ENCODE measurements at places on chromosomes 3 and 15.
A peak's percentile ranks its signal among the peaks of the same experiment; 100 is the strongest.

DNA sequence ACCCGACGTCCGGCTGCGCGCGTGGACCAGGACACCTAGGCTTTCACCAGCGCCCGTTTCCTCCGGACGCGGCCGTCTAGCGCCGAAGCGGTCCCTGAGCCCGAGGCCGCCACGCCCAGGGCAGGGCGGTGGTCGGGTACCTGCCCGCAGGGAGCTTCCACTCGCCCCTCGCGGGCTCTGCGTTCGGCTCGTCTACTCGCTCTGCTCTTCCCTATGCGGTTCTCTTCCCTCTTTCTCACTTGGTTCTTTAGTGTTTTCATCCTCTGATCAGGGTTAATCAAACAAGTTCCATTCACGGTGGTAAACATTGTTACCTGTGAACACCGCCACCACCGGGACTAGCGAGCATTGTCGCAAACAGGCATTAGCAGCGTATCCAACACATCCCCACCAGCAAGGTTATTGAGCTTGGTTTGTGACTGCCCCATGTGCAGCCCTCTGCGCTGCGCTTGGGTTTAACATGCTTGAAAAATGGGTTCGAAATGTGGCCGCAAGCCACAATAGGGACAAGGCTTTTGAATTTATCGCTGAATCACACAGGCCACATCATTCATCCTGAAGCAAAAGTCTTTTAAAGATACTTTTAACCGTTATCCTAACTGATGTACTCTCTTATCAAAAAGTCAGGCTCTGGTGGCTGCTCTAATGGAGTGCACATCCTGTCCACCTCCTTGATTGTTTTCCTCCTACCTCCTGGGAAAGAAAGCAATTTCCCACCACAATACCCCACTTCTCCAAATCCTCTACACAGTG is 843 bp upstream of the CD47 start:
- DNase-seq = peak; percentile 38

DNA sequence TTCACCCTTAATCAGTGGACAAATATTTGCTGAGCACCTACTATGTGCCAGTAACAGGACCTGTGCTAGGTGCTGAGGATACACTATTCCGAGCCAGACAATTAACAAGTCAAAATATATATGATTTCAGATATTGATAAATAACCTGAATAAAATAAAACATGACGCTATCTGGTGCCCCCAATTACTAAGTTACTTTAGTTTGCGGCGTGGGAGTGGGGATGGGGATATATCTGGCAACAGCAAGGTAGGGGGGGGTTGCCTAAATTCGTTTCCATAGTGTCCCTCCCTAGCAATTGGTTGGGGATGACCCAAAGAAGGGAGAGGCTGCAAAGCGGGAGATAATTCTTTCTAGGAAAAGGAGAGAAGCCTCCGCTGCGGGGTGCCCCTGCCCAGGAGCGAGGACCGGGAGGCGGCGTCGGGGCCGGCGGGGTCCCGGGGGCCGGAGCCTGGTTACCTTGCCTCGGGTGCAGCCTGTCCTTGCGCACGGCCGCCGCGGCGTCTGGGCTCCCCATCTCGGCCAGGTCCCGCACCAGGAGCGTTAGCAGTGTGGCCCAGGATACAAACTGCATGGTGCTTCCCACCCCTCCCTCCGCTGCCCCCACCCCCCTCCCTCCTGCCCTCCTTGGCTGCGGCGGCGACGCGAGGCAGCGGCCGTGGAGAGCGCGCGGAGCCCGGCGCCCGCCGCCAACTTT is 567 bp downstream of the ADAMTS9 start:
- no peak for DNase-seq

GRCh38 chr15:92709110-92709790 is 53.7 kb upstream of the FAM174B start:
- DNase-seq = no peak

DNA sequence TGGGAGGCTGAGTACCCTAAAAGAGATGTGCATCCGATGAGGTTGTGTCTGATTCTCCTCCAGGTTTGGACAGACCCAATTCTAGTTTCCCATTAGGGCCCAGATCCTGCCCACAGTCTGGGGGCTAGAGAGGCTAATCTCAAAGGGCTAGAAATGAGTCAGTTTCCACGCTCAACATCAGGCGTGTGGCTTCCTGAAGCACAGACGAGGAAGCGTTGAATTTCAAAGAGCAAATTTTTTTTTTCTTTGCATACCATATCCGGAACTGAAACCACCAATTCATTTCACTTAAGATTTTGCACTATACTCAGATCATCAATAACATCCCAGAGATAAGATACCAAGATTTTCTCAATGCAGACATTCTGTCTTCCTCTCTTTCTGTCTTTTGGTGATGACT is 173.8 kb upstream of the BCL6 start:
- DNase-seq = peak; percentile 74

DNA sequence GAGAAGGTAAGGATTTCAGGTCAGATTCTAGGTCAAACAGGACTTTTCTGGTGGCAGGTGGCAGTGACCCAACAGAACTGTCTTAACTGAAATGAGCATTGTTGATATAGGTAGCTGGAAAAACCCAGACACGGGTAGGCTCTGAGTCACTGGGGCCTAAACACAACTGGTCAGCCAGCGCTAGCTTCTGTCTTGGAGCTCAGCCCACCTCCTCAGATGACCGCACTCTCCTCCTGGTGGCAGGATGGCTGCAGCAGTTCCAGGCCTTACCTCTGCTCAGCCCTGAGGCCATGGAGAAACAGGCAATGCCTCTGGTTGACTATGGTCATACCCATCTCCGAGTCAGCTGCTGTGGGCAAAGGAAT is 61.1 kb upstream of the GATA2 start:
- no peak for DNase-seq

DNA sequence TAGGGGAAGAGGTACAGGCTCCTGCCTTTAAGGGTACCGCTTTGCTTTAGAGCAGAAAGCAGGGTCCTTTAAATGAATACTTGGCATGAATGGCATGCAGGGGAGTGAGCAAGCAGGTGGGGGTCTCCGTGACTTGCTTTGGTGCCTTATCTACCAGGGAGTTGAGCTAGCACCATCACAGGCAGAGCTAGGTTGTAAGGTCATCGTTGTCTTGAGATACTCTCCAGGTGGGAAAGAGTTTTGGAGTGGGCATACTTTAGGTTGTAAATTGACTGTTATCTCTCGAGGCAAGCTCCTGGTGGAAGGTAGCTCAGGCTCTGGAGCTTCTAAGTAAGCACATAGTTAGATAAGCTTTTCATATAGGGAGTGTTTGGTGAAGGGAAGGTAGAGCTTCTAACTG is 5.6 kb downstream of the GASK1A start:
- DNase-seq = no peak

DNA sequence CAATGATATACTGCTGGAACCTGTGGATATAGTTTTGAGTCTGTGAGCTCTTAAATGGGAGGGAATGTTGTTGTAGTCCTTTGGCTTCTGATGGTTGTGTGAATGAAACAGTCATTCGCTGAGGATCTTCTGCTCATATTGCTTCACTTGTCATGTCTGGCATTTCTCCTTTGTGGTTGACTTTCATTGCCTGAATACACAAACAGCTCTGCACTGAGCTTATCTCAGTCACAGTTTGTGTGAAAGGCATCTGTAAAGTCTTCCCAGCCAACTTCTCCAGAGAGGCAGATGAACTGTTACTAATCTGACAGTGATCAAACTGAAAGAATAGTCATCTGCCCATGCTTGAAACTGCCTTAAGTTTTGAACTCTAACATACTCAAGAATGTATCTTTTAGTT is 59.8 kb downstream of the TMED3 start:
- DNase-seq = no peak

DNA sequence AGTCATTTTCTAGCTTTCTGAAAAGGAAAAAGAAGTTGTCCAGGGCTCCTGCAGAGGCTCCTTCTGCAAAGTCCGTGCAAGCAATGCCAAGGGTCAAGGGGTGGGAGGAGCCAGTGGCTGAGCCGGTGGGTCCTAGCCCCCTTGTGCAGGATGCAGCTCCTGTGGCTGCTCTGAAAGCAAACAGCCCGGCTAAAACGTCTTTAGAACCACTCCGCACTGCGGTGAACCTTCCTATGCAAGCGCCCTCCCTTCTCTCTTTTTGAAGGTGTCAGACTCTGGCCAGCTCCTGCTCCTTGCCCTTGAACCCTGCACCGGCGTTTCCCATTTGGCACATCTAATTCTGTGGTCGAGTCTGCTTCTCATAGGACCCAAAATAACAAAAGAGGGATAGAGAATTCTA is 183.1 kb downstream of the UACA start:
- no peak for DNase-seq

DNA sequence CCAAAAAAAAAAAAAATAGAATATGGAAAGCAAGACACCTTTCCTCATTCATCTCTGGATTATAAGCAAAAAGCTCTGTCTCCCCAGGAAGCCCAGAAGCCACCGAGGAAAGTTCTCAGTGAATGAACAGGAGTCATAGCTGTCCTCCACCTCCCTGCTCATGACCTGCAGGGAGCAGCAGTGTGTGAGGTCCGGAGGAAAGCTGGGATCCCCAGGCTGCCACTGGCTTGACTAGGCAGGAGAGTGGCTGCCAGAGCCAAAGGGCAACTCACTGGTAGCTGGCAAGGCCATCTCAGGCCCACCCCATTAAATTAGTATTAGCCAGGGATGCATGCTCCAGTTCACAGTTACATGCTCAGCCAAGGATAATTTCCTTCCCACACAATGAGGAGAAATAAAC is 191.6 kb upstream of the STT3B start:
- DNase-seq = no peak

GRCh38 chr3:27253831-27254230 is 115.4 kb downstream of the NEK10 start:
- no peak for DNase-seq
